ENCODE measurements at places on chromosomes 16 and 17.
A peak's percentile ranks its signal among the peaks of the same experiment; 100 is the strongest.

GRCh38 chr16:55169780-55170179 is 154.2 kb upstream of the IRX6 start:
- no peak for DNase-seq

GRCh38 chr17:81438688-81439087 is 43.4 kb downstream of the BAHCC1 start:
- no peak for DNase-seq

DNA sequence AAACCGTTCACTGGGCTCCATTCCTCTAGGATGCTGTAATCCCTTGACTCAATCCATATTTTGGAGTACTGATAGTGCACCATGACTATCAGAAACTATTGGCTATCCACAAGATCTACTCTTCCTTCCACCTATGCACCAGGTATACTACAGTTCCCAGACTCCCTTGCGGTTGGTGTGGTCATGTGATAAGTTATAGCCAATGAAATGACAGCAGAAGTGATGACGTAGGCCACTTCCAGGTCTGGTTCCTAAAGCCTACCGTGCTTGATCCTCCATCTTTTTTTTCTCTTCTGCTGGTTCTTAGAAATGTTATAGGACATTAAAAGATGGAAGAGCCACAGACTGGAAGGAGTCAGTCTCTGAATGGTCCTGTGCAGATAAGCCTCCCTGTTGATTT is 278.8 kb upstream of the C16orf82 start:
- DNase-seq = no peak

- no peak for DNase-seq
These were observed 153.2 kb downstream of the IRF8 start for GRCh38 chr16:86052115-86052670.

GRCh38 chr17:78534492-78535272 is 42.5 kb downstream of the DNAH17 start:
- no peak for DNase-seq

DNA sequence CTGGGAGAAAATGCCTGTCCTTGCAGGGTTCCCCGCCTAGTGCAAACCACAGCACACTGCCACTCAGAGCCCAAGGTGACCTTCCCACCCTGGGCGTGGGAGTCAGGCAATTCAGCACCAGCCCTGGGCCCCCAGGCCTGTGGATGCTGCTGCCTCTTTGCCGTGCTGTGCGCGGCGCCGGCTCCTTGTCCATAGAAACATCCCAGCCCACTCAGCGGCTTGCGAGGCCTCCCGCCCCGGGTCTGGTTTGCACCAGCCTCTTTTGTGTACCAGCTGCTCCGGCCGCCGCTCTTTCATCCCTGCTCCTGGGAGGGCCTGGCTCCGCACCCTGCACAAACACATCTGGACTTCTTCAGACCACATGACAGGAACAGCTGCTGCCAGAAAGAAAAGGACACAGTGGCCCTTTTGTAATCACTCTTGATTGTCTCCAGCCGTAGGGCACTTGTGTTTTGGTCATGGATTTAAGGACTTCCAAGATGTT is 75.4 kb upstream of the SDK2 start:
- DNase-seq = no peak

GRCh38 chr17:3127451-3127850 is at the start of gene OR1G1:
TSS of gene OR1G1 (minus strand) at chr17:3127551. CDS start at chr17:3127551, 0 bp downstream.
- DNase-seq = no peak

GRCh38 chr16:88640498-88641247 is 2.3 kb downstream of the IL17C start:
- no peak for DNase-seq

DNA sequence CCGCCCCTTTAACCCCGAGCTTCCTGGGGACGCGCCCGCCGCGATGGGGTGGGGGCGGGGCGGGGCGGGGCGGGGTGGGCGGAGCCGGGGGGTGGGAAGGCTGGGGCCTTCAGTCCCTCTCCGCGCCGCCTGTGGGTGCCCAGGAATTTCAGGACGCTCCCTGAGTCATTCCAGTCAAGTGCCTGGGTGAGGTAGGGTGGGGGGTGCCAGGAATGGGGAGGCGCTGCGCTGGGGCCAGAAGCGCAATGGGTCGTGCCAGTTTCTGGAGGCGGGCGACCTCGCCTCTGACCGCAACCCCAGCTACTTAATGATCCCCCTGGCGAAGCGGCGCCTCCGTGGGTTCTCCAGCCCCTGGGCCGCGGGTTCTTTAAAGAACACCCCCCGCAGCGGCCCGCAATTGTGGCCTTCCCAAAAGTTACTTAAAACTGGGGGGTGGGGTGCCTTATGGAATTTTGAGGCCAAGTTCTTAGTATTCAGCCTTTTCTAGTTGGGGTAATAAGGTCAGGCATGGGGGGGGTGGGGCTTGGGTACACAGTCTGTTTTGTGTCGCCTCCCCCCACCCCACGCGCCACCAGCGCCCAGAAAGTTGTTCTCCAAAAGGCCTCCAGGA is 826 bp upstream of the GSE1 start:
- DNase-seq = peak; percentile 95

GRCh38 chr16:87229230-87230188 is 87.7 kb downstream of the C16orf95 start:
- peak; percentile 61 for DNase-seq

GRCh38 chr17:72385475-72385874 is 264.7 kb downstream of the SOX9 start:
- DNase-seq = no peak

- DNase-seq = peak; percentile 36
These were observed 26.5 kb upstream of the ADGRG1 start for GRCh38 chr16:57601801-57602478.

- peak; percentile 45 for DNase-seq
These were observed 446.7 kb downstream of the HS3ST3B1 start for GRCh38 chr17:14747603-14747950.

DNA sequence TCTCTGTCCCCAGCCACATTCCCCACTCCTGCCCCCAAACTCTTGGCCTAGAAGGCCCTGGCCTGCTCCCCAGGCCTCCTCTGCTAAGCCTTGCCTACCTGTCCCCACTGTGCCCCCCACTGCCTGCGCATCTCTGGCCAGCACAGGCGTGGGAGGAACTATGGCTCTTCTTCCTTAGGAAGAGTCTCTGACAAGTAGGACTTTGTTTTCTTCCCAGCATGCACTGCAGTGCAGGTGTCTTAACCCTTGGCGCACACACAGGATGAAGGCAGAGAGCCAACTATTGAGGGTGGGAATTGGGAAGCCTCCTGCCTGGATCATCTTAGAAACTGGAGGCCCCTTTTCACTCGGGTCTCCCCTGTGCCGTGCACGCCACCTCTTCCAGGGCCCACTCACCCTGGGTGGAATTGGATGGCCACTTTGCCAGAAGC is 3.6 kb downstream of the AMDHD2 start:
- DNase-seq = no peak

DNA sequence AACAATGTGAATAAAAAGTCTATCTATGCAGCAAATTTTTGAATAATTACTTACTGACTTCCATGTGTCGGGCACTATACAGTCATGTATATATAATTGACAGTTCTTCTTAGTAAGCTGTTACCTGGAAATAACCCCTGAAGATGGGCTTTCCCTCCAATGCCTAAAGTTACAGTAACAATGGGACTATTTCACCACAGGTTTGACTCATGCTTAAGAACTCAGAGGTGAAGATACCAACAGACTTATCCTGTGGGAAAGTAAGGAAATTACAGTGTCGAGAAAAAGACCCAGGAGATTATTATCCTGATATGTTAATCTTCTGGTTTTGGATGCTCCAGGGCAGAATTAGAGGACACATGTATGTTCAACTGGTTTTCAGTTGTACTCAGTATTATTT is 601.5 kb upstream of the SOX9 start:
- DNase-seq = no peak

GRCh38 chr16:12786081-12786480 is 17.6 kb downstream of the CPPED1 start:
- DNase-seq = no peak

DNA sequence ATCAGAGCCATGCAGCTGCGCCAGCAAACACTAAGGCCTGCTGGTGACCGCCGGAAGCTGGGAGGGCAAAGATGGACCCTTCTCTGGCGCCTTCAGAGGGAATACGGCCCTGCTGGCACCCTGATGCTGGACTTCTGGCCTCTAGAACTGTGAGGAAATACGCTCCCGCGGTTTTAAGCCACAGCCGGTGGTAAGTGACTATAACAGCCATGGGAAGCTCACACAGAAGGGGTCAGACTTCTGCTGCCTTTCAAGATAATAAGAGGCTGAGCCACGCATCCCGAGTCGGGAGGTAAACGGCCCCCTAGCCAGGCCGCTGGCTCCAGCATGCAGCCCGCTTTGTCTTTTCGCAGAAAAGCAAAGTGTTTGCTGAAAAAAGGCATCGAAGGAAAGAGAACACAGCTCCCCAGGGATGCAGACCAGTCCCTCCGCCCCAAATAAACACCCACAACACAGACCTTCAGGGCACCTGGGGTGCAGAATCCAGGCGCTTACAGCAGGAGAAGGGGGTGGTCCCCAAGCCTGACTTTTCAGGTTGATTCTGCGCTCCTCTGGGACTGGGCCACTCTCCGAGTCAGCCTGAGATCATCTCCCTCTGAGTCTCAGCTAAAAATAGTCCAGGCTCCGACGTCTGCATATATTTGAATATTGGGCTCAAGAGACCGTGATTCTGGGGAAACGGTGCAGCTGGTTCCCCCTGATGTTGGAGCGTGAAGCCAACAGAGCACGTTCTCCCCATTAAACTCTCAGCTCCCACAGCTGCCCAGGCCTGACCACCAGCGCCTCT is 89.7 kb downstream of the MGAT5B start:
- peak; percentile 38 for DNase-seq

DNA sequence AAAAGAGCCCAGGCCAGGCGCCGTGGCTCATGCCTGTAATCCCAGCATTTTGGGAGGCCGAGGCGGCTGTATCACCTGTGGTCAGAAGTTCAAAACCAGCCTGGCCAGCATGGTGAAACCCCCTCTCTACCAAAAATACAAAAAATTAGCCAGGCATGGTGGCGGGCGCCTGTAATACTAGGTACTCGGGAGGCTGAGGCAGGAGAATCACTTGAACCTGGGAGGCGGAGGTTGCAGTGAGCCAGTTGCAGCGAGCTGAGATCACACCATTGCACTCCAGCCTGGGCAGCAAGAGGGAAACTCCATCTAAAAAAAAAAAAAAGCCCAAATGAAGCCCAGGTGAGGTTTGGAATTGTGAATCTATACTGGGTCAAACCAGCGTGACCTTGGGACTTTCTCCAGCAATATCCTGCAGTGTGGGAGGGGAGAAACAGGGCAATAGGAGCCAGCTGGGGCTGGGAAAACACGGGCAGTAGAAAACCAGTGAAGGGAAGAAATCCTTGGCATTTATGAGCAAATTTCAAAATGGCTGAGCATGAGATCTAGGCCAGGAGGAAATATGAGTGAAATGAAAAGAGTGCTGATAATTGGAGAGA is 8.2 kb upstream of the DHX8 start:
- DNase-seq = no peak

DNA sequence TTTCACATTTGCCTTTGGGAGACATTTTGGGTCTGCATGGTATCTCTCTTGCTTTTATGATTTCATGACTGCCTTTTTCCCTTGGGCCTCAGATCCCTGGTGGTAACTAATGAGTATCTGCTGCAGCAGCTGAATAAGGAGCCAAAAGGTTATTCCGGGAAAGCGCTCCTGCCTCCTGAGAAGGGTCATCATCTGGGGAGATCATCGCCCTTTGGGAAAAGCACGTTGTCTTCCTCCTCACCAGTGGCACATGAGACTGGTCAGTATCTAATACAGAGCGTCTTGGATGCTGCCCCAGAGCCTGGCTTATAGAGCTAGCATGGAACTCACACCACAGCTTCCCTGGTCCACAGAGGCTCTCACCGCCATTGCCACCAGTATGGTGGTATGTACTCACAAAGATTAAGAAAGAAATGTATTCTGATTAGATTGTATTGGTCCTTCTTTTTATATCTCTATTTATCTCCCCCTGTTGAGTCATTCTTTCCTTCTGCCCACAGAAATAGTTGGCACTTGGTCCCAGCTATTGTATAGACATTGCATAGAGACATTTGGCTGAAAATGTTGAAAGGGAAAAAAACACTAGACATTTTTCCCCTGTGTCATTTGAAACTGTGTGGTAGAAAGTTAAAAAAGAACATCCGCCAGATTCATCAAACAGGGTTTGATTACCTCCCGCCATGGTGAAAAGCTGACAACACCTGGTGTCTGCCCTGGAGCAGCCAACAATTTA is 8.4 kb downstream of the TPPP3 start:
- DNase-seq = peak; percentile 23

DNA sequence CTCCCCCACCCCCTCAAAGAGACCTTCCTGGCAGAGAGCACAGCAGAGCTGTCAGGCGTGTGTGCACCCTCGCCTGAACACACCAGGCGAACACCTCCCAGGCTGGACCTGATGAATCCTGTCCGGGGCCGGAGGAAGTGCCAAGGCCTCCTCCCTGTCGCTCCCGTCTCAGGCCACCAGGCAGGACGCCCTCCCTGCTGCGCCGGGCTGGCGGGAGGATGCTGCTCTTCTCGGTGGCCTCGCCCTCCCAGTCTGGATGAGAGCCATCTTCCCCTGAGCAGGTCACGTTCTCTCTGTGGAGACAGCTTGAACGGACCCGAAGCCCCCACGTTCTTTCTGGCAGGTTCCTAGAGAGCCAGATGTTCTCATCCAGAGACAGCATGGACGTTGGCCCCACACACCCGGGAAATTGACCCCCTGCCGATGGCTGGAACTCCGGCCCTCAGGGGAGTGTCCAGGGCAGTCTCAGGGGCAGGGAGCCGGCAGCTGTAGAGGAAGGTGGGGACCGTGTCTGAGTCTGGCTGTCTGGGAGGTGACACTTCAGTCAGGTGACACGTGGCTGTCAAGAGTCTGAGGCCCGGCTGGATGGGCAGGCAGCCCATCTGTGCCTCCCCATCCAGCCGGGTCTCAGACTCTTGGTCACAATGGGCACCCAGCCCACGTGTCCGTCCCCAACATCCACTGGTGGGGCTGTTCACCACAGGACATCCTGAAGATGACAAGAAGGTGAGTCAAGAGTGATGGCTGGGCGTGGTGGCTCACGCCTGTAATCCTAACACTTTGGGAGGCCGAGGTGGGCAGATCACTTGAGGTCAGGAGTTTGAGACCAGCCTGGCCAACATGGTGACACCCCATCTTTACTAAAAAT is 5.0 kb upstream of the TIMP2 start:
- DNase-seq = no peak

DNA sequence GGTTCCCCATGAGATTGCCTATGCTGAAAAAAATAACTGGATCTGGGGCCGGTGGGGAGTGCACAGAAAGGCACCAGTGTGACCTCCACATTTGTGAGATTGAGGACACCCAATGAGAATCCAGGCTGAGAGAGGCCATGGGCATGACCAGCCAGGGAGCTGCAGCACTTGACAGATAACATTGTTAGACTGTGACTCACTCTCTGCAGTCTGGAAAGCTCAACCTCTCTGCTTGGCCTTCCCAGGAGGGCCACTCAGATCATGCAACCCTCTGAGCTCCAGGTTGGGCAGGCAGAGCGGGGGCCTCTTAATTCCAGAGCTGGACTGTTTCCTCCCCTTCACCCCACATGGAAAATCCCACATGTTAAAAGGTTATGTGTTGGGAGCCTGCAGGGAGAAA is 30.1 kb downstream of the FZD2 start:
- peak; percentile 98 for DNase-seq

- DNase-seq = no peak
These were observed 27.2 kb upstream of the CDC6 start for GRCh38 chr17:40260528-40260927.

DNA sequence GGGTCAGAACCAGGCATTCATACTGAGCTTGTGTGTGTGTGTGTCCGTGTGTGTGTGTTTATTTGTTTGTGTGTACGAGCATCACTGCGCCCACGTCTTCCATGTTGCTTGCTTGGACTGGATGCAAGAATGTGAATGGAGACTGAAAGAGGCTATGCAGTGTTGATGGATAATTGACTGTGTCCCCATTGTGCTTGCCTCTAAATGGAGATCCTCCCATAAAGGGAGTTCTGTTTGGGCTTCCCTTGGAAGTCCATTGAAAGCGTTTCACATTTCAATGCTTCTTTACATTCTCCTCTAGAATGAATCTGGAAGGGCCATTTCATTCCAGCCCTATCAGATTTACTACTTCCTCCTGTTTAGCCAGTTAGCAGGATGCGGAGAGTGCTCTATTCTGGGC is 124.0 kb downstream of the GP2 start:
- no peak for DNase-seq
